GM13977 (cell line): ENCODE measurements at places on chromosomes 16 and 17.
A peak's percentile ranks its signal among the peaks of the same experiment; 100 is the strongest.

DNA sequence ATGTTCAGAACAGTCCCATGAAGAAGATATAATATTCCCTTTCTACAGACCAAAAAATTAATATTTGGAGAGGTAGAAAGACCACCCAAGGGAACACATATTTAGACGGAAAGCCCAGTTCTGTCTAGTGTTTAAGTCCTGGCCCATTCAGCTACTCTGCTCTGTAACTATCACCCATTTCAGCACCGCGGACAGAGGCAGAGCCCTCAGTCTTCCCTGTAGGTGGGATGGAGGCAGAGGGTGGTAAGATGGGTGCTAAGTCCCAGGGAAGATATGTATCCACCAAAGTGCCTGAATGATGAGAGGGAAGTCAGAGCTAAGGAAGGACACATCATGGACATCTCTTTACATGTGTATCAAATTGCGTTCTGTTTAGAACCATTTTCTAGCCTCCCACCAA is 27.8 kb upstream of the C16orf78 start:
- no peak for DNase-seq

GRCh38 chr16:58324792-58325191 is 30.0 kb upstream of the PRSS54 start:
- DNase-seq = no peak

GRCh38 chr17:59329176-59330052 is 2.0 kb upstream of the YPEL2 start:
- DNase-seq = peak; percentile 71

DNA sequence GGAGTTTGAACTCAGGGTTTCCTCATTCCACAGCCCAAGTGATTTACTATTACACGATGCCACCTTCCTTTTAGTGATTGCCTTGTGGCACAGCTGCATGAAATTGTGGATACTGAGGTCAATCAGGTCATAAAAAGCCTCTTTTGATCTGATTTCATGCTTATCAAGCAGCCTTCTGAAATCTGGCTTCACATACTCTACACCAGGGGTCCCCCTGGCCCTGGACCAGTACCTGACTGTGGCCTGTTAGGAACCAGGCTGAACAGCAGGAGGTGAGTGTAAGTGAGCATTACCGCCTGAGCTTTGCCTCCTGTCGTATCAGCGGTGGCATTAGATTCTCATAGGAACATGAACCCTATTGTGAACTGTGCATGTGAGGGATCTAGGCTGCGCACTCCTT is 13.8 kb downstream of the SLFN5 start:
- no peak for DNase-seq

DNA sequence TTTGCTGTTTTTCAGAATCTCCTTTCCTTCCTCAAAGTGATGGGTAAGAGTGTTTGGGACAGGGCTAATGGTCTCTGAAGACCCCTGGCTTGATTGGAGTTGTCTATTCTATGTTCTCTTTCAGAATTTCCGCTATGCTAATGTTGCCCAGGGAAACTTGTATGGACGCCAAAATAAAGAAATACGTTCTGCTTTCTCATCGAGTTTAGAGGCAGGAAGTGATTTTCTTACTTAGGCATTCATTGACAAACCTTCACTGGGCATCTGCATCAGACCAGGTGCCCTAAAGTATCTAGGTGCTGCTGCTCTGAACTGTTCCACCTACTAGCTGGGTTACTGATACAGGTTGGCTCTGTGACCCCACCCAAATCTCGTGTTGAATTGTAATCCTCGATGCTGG is 787.9 kb upstream of the EEF2KMT start:
- DNase-seq = no peak

DNA sequence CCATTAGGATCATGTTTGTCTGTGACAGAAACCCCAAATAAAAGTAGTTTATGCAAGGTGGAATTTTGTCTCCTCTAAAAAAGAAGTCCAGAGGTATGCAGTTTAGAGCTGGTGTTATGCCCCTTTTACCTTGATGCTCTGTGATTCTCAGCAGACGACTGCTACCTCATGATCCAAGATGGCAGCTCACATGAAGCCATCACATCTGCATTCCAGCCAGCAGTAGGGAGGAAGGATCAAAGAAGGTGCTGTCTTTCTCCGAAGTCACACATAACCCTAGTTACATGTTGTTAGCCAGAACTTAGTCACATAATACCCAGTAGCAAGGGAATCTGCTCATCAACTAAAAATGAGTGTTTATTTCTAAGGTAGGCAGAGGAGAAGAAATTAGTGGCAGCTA is 135.7 kb upstream of the HS3ST2 start:
- no peak for DNase-seq
